NCI-H526 (cell line): ENCODE measurements at places on chromosomes 16 and 17.
A peak's percentile ranks its signal among the peaks of the same experiment; 100 is the strongest.

- no peak for DNase-seq
Measured at GRCh38 chr17:55654022-55654421, 68.6 kb downstream of the TMEM100 start.

DNA sequence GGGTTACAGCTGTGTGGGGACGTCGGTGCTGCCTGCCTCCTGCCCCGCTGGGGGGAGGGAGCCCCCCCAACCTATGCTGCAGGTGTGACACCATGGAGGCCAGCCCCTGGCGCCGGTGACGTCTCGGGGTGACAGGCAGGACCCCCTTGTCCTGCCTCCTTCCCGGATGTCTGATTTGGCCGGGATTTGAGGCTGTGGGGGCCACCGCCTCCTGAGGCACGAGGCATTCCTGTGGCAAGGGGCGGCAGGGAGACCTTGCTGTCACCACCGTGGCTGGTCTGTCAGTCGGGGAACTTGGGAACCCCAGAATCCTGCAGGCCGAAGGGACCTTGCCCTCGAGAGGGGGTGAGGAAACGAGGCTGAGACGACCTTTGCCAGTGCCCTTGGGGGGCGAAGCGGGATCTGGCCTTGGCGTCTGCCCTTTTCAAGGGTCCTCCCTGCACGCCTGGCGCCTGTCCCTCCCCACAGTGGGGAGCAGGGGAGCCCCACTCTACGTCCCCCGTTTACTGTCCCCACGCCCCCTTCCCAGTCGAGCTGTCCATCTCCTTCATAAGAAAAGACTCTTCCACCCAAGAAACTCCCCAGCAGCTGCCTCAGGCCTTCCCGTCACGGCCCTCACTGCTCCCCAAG, 74.4 kb downstream of the METRNL start:
- DNase-seq, result no peak

GRCh38 chr16:16183562-16183961, 39.7 kb downstream of the ABCC6 start:
- DNase-seq, result no peak

DNA sequence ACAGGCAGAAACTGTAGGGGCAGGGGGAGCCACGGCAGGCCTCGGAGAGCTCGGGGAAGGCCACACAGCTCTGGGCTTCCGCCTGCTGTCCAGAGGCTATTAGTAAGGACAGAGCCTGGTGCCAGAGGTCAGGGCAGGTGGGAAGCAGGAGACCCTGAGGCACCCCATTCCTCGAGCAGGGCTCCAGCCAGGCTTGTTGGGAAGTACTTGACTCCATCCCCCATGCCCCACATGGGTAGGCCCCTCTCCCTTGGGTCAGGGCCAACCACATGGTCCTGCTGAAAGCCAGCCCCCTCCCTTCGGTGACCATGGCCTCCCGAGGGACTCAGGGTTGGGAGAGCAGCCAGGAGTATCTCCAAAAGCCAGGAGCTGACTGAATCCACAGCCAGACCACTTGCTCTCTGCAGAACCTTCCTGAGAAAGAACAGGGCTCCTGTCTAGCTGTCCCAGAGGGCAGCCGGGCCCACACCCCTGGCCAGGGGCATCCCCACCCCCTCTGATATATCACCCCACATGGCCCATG, 17.4 kb upstream of the MPRIP start:
- no peak for DNase-seq

GRCh38 chr17:33171931-33172330, 121.2 kb downstream of the ASIC2 start:
- DNase-seq, result no peak

- no peak for DNase-seq
Measured at GRCh38 chr16:51129105-51129504, 22.0 kb downstream of the SALL1 start.

GRCh38 chr16:68548947-68549346, 9.9 kb downstream of the ZFP90 start:
- no peak for DNase-seq

DNA sequence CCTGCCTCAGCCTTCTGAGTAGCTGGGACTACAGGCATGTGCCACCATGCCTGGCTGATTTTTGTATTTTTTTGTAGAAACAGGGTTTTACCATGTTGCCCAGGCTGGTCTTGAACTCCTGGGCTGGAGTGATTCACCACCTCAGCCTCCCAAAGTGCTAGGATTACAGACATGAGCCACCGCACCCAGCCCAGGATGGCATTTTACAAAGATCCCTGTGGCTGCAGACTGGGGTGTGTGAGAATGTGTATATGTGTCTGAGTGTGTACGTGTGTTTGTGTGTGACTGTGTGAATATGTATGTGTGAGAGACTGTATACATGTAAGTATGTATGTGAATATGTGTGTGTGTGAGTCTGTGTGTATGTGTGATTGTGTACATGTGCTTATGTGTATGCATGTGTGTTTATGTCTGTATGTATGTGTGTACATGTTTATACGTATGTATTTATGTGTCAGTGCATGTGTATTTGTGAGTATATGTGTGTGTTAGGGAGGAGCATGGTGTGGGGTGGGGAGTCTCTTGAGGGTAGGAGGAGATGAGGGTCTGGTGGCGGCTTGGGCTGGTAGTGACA, 17.0 kb downstream of the RPTOR start:
- no peak for DNase-seq

GRCh38 chr17:44210342-44211192, 8.9 kb downstream of the UBTF start:
- peak; percentile 95 for DNase-seq

DNA sequence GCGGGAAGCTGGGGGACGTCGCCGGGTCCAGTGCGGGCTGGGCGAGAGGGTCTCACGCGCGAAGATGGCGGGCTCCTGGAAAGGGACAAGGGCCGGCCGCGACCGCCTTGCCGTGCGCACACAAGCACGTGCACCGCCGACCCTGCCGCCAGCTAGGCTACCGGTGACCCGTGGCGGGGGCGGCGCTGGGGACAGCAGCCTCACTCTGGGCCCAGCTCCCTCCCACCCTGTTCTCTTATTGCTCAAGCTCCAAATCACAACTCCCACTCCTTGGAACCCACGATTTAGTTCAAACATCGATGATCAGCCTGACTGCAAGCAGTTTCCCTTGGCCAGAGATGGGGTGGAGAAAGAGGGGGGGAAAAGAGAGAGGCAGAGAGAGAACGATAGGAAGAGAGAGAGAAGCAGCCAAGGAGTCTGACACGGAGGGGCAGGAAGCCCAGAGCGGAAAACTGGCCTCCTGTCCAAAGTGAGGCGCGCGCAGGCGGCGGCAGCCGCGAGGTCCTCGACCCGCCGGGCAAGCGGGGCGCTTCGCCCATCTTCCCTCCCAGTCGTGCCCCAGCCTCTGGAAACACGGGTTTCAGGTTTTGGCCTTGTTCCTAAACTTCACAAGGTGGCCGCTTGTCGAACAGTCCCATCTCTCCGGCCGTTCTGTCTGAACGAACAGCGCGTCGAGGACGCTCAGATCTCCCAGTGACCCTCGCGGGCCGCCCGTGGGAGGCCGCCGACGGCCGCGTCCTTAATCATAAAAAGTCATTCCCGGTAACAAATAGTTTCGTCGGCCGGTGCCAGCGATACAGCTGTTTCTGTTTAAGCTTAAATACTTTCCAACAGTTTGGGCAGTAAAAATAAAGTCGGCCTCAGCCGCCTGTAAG, 1.7 kb upstream of the CBX8 start:
- peak; percentile 46 for DNase-seq

DNA sequence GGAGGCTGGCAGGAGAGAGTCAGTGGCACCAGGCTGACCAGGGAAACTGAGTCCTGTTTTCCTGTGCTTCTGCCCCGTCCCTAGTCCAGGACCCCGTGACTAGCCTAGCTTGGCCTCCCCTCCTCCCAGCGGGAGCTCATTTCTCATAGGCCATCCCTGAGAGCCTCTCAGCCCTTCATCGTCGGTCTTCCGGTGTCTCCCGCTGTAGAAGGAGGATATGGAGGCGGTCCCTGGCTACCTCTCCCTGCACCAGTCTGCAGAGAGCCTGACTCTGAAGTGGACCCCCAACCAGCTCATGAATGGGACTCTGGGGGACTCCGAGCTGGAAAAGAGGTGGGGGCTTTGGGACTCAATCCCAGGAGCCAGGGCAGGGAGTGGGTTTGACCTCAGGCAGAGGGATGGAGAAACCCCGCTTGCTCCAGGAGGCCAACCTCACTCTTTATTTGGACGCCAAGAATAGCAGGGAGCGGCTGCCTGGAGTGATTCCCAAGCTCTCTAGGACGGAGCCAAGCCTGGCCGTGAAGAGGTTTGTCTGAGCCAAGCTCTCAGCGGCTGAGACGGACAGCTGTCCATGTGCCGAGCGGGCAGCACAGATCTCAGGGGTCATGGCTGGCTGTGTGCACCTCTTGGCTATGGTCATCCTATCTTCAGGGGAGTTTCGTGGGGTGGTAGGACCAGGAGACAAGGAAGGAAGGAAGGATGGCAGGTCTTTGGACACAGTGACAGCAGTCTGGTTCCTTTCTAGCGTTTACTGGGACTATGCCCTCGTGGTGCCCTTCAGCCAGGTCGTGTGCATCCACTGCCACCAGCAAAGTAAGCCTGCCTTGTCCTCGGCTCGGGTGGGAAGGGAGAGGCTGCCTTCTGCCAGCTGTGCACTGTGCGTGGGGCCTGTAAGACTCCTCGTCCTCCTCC, 26.8 kb downstream of the SGSM2 start:
- DNase-seq, result no peak

- DNase-seq, result no peak
Measured at GRCh38 chr16:69865701-69866100, 85.4 kb upstream of the CLEC18A start.

DNA sequence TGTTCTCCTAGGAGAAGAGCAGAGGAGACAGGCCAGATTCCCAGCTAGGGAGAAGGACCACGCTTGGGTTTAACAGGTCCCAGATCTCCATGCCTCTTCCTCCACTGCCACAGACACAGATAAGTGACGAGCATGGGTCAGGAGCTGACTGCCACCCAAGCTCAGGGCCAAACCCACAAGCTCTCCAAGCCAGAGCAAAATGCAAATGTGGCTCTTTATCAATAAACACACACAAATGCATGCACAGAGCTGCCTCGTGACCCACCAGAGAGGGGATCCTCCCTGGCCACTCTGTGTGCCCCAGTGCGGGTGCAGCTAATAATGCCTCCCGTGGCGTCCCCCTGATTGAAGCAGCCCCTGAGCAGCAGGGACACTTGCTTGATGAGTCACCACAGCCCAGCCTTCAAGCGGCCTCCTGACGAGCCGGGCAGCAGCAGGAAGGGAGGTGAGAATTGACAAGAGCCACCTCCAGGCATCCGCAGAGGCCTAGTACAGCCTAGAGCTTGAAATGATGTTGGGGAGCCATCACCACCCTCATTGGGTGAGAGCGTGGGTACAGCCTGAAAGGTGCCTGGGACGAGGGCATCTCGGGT, 143.9 kb downstream of the CCDC182 start:
- peak; percentile 82 for DNase-seq

- DNase-seq, result no peak
Measured at GRCh38 chr17:31261601-31262000, 35.4 kb downstream of the OMG start.

DNA sequence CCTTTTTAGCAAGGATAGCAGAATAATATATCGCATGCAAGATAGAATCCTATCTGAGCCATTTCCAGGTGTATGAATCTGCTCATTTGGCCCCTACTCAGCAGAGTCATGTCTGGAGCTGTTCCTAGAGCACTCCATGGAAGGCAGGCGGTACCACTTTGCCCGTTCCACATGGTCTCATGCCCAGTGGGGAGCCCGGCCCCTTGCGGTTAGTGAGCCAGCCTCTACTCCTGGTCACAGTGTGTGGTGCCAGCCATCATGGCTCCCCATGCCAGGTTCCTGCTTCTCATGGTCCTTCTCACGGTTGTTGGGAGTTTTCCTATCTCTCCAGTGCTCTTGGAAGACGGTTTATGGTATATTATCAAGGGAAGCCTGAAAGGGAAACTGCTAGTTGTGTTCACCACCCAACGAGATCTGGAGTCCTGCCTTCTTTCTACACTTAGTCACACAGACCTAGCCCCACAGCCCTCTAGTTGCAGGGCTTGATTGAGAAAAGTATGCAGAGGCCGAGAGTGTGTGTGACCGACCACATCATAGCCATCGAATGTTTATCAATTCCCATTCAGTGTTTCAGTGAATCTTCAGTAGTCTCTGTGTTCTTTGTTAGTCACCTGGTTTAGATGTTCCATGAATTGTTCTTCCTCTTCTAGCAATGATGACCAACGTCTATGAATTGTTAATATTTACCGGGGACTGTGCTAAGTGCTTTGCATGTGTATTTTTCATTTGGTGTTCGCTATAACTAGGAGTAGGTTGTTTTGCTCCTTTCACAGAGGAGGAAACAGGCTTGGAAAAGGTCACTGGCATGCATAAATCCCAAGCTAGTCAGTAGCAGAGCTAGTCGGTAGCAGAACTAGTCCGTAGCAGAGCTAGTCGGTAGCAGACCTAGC, 9.6 kb downstream of the JPT2 start:
- DNase-seq, result no peak

GRCh38 chr17:45718791-45719190, 65.3 kb upstream of the CRHR1 start:
- no peak for DNase-seq

GRCh38 chr17:81249223-81250040, 10.3 kb downstream of the NDUFAF8 start:
- DNase-seq, result no peak

GRCh38 chr16:27756206-27756970, 206.4 kb downstream of the KATNIP start:
- DNase-seq, result no peak

- DNase-seq, result no peak
Measured at GRCh38 chr16:30895627-30896260, 670 bp upstream of the CTF1 start.

- DNase-seq, result no peak
Measured at GRCh38 chr17:67707442-67707841, 10.3 kb upstream of the NOL11 start.

- no peak for DNase-seq
Measured at GRCh38 chr16:85378145-85379040, 234.7 kb upstream of the GSE1 start.

DNA sequence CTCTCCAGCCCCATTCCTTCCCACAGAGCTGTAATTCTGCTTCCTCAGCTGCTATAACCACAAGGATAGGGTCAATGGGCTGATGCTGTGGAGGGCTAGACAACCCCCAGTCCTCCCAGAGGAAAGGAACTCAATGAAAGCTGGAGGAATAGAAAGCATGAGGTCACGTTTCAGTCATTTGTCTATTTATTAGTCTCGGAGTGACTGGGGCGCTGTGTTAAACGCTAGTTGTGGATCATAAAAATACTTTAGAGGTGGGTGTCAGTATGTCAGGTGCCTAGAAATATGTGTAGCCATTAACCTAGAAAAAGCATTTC, 787 bp upstream of the CCL3L1 start:
- DNase-seq, result no peak

DNA sequence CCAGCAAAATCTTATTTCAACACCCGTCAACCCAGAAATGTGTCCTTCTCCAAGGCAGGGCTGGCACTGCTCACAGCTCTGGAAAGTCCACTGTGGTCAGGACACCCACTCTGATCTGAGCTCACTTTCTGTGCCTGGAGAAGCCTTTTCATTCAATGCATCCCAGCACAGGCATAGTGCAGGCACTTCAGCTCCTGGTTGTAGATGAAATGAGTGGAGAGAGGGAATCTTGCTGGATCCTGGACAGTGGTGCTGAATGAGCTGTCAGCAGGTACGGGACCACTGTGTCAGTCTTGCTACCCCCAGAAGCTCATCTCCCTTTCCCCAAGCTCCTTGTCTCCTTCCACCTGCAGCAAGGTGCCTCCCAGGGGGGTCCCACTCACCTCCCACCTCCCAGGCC, 86.1 kb upstream of the SALL1 start:
- no peak for DNase-seq

- no peak for DNase-seq
Measured at GRCh38 chr17:13597723-13598347, 3.9 kb downstream of the HS3ST3A1 start.
